Sciatic nerve (tissue), 2 donors: ENCODE measurements at places on chromosomes 4 and X. TPM values are rescaled to one million over a fixed set of nuclear protein-coding genes. Genes with fewer than 3 reads are reported as not detected.

DNA sequence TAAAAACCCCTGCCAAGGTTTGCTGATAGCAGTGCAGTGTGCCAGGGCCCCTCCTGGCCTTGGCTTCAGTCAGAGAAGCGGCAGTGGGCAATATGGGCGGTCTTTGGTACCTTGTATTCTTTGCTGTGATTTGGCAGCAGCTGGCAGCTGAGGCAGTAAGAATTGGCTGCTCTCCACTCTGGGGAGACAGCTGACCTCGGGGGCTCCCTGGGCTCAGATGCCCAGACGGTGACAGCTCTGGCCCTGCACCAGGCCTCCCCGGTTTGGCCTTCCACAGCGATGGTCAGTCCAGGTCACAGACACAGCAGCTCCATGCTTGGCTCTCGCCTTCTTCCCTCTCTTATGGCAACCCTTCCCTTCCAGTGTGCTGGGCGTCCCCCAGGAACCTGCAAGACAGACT, 330.9 kb downstream of the BCOR start:
- no peak for DNase-seq

GRCh38 chrX:135114392-135114791, 5.9 kb downstream of the ETDB start:
- DNase-seq, result no peak

DNA sequence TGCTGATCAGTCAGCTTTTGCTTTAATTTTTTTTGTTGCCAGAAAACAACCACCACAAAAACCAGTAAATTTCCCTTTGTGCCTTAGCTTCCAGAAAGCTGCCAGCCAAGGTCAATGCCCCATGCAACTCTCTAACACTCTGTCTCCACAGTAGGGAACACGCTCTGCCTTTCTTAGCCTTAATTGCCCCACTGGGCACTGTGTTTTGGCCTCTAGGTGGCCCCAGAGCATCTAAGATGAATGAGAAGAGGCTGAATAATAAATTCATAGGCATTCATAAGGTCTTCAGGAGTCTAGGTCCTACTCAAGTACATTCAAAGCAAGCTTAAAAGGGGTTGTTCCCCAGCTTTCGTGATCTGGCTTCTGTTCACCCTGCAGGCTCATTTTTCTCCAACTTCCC, 57.7 kb upstream of the PASD1 start:
- no peak for DNase-seq

GRCh38 chrX:25534091-25534490, 518.3 kb upstream of the ARX start:
- DNase-seq, result no peak

Gene FAM9A
- total RNA-seq, result not detected

- DNase-seq, result no peak
Observed at GRCh38 chrX:138954976-138955375, 243.5 kb upstream of the FGF13 start.

DNA sequence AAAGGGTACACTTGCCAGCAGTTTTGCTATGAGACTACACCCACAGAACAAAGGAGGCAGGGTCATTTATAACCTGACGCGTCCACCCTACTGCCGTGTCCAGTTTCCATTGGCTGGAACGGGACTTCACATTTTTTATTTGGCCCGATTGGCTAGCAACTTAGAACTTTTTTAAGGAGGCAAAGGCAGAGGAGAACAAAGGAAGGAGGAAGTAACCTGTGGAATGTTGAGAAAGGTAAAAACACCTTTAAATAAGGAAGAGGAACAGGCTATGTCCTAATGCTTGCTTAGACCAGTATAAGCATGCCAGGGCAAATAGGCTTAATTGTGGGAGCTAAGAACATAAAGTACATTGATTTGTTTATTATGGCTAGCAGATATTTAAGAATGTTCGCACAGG, 18.7 kb downstream of the KDM6A start:
- no peak for DNase-seq

DNA sequence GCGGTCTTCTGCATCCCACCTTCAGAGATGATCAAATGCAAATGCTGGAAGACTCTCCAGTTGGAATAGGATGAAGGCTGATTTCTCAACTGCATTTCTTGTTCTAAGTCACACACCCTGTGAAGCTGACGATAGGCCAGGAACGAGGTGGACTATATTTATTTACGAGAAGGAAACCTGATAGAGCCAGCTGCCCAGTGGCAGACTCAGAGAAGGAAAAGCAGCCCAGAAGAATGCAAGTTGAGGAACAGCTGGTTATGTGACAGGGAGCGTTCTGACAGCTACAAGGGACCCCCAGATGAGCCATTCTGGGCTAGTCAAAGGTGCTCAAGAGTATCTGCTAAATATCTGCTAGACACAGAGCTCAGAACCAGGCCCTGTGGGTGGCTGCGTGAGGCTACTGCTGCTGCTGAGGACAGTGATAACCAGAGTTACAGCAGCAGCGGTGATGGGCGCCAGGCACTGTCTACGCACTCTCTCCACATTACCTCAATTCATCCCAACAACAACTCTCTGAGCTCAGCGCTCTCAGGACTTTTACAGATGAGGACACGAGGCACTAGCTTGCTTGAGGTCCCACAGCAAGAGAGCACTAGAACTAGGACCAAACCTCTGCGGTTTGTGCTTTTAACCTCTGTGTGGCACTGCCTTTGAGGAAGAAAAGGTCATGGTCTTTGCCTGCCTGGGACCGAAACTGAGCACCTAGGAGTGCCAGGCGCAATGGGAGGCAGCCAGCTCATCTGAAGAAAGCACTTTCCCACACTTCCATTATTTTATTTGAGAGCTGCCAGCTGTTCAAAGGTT, 69.0 kb downstream of the GATB start:
- DNase-seq, result no peak

DNA sequence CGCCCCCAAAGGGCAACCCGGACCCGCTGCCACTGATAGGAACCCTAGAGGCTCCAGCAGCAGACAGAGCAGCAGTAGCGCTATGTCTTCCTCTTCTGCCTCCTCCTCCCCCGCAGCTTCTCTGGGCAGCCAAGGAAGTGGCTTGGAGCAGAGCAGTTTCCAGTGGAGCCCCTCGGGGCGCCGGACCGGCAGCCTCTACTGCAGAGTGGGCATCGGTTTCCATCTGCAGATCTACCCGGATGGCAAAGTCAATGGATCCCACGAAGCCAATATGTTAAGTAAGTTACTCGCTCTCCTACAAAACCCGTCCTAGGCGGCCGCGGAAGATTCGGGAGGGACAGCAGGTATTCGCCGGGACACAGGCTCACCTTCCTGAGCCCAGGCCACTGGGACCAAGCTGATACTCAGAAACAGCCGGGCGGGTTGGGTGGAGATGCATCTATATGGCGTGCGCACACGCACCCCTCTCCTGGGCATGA, 477 bp downstream of the FGF5 start:
- no peak for DNase-seq
